ENCODE measurements at places on chromosomes 3 and 15. TPM values are rescaled to one million over a fixed set of nuclear protein-coding genes. Genes with fewer than 3 reads are reported as not detected.

DNA sequence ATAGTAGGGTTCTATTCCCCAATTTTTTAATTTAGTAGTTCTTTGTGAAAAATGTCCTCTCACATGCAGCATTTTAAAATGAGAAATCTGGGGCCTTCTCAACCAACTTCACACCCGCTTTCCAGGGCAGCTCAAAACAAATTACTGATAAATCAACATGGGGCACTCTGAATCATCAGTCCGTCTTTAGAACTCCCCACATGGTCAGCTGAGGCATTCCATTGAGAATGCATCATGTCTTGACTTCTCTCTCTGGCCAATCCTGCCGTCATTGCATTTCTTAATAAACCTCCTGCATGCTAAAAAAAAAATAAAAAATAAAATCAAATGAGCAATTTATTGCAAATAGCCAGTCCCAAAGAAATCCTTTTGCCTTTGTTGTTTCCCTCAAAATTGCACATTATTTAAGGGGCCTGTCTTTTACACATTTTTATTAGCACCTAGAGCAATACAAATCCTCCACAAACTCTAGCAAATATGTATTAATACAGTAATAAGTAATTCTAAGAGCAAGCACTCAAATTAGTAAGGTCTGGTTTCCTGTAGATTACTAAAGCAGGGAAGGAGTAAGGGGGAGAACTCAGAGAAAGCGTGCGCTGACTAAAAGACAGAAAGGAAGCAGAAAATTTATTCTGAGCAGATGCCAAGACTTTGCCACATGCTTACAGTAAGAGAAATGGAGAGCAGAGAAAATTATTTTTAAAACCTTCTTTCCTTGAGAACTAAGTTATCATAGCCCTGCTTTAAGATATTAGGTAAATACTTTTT lies 175.7 kb downstream of the TNIK start:
- DNase-seq, result no peak

GRCh38 chr3:24963762-24964625 lies 464.1 kb upstream of the RARB start:
- no peak for DNase-seq

- DNase-seq, result no peak
Observed at GRCh38 chr3:195104340-195104739, 166.6 kb downstream of the XXYLT1 start.

DNA sequence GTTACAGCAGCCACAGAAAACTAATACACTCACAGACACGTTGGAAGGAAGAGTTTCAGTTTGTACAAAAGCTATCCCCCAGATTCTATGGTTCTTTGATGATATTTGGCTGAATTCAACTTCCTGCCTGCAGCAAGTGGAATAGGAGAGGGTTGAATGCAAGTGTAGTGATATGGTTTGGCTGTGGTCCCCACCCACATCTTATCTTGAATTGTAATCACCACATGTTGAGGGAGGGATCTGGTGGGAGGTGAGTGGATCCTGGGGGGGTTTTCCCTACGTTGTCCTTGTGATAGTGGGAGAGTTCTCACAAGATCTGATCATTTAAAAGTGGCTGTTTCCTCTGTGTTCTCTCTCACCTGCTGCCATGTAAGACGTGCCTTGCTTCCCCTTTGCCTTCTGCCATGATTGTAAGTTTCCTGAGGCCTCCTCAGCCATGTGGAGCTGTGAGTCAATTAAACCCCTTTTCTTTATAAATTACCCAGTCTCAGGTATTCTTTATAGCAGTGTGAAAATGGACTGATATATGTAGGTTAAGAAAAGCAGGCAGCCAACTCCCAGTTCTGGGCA lies 29.8 kb downstream of the NMNAT3 start:
- DNase-seq, result no peak

Gene MEIS2
- not detected for total RNA-seq

DNA sequence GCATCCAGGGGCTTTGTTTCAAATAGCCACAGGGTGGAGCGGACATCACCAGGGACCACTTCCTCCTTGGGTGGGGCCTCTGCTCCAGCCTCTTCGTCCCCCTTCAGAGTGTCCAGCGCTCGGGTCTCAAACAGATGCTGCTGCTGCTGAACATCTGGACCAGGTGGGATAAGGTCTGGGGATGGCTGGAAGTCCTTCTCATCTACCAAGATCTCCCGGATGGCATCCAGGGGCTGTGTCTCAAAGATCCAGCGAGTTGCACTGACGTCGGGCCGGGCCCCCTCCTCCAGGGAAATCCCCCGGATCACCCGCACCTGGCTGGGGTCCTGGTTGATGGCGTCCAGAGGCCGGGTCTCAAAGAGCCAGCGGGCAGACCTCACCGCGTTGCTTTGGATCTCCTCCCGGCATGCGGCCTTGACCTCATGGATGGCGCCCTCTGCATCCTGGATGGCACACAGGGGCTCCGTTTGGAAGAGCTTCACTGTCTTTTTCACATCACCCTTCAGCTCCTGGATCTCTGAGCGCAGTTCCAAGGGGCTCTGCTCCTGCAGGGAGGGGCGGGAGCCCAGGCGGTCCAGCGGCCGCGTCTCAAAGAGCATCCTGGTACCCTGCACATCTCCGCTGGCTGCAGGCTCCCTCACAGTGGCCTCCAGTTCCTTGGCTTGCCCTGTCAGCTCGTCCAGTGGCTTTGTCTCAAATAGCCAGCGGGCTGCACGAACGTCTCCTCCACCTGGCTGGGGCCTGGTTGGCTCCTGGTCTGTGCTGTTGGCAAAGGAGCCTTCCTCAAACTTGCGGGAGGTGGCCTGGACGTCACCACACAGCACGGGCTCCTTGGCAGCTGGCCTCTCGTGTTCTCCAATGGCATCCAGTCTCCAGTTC lies 3.9 kb downstream of the XIRP1 start:
- DNase-seq, result peak; percentile 43

DNA sequence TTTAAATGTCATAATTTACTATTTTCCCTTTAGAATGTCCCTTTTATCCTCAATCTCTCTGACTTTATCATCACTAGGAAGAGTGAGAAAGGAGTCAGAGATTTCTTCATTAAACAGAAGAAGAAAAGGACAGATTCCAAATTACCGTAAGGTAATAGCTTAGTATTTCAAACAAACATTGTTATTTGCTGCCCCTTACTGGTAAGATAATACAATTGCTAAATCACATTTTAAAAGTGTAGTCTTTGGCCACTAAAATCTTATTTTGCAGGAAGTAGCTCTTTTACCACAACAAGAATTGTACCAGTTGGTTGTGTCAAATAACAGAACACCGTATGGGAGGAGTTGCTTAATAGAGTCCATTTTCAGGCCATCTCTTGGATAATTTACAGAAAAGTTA lies 53.7 kb downstream of the CGGBP1 start:
- no peak for DNase-seq

- no peak for DNase-seq
Observed at GRCh38 chr15:80984856-80985255, 4.8 kb downstream of the MESD start.

- no peak for DNase-seq
Observed at GRCh38 chr3:178802993-178803693, 266.9 kb downstream of the KCNMB2 start.

DNA sequence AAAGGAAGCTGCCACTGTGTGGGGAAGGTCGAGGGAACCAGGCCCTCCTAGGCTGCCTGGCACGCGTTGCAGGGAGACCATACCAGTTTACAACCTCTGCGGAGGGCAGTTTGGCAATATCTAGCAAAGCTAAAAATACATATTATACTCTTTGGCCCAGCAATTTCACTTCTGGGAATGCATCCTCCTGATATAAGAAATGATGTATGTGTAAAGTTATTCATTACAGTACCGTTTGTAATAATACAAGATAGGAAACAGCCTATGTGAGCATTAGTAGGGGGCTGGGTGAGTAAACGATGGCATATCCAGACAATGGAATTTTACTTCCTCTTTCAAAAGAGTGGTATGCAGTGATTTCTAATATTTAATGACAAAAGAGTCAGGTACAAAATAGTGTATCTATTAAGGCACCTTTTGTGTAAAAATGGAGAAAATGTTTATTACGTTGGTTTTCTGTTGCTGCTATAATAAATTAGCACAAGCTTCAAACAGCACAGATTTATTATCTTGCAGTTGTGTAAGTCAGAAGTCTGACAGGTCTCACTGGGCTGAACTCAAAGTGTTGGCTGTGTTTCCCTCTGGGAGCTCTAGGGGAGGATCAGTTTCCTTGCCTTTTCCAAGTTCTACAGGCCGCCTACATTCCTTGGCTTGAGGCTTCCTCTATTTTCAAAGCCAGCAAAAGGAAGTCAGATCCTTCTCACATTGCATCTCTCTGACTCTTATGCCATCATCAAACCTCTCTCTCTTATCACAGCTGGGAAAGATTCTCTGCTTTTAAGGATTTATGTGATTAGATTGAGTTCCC lies 9.0 kb downstream of the APOD start:
- DNase-seq, result no peak

DNA sequence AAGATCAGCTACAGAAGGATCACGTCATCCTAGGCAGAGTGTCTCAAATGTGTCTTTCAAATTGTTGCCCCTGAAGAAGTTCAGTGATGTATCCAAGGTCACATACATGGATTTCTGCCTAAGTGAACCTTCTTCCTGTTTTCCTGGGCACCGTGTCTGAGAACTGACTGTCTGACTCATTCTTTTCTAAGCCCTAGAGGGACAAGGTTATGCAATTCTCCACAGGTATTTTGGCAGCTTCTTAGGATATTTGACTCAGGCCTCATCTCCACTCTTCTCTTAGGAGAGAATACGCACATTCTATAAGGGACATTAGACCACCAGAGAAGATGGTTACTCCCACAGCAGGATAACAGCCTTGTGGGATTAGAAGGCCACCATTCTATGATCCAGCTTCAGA lies 391.9 kb upstream of the THBS1 start:
- DNase-seq, result no peak

GRCh38 chr15:55289011-55289745 lies 435 bp downstream of the RAB27A start:
- peak; percentile 62 for DNase-seq

Gene ZBED2
- total RNA-seq, result 306 TPM

- DNase-seq, result no peak
Observed at GRCh38 chr3:160796089-160796812, 40.2 kb downstream of the PPM1L start.

DNA sequence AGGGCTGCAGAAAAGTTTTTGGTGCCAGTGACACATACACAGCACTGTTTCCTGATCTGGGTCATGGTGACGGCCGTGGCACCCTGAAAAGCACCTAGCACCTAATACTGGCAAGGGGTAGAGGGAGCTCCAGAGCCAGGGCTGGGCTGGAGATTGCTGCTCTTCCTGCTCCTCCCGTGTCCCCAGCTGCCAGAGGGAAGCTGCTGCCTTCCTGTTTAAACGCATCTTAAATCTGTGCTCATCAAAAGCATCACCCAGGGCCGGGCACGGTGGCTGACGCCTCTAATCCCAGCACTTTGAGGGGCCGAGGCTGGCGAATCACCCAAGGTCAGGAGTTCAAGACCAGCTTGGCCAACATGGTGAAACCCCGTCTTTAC lies 156.7 kb upstream of the MEF2A start:
- DNase-seq, result no peak

GRCh38 chr3:98777801-98778220 lies 14.7 kb downstream of the ST3GAL6 start:
- no peak for DNase-seq

DNA sequence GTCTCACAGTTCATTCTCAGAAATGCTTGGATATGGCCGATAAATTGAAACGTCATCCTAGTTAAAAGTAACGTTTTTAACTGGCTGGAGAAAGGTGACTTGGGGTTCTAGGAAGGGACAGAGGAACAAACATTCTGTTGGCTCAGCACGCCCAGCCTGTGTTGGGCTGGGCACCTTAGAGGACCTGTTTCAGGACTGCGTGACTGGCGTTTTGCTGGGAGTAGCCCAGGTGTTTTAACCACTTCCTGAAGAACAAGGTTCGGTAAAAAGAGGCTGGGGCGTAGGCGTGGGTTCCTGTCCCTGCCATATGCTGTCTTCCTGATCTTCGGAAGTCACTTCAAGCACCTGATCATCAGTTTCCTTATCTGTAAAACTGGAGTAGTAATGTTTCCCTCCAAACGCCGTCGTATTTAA lies 1.1 kb upstream of the TLNRD1 start:
- peak; percentile 71 for DNase-seq

Gene RHCG
- total RNA-seq, result not detected

Gene CLDN11
- not detected for total RNA-seq

DNA sequence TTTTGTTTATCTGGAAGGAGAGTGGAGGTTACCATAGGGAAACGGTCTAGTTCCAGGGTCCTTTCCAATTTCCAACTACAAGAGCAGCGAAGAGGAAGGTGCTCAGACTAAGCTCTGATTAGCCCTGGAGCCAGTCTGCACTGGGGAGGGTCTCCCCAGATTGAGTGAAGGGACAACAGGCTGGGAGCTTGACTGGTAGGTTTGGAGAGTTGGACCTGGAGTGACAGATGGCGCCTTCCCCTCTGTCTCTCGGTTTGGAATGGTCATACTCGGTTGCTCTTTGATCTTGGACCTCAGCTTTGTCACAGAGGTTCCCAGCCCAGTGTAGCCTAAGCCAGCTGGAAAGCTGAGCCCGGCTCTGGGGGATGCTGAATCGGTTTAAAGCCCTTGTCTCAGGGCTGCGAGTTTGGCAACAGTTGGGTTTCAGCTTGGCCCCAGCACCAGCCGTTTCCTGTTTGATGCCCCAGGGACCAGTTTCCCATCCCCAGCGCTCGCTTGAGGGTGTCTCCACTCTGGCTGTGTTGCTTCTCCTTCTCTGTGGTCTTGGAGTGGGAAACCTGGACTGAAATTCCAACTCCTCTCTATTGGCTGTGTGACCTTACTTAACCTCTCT lies 53.1 kb upstream of the ULK4 start:
- DNase-seq, result no peak

DNA sequence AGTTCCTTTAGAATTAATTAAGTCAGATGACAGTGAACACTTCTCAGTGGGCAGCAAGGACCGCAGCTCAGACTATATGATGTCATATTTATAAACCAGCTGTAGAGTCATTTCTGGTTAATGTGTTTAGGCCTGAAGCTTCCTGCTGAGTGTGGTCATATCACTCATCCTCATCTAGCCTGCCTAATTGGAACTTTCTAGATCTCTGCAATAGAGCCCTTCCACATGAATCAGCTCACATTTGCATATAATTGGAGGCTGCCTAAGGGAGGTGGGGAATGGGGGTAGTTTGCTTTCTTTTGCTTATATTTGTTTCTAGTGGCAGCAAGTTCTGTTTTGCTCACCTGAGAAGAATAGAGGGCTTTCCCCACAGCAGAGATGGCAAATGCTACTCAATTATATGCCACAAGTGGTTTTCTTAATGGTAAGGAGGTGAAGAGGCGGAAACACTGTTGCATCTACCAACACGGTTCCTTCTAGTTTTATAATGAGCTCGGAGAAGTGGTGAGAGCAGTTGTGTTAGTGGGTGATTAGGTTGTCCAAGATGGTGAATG lies 148.1 kb downstream of the KLHL25 start:
- DNase-seq, result peak; percentile 11

Gene GABRB3
- not detected for total RNA-seq

Gene KIF23
- total RNA-seq, result 45.0 TPM

- DNase-seq, result no peak
Observed at GRCh38 chr15:27589260-27589659, 509.9 kb downstream of the OCA2 start.

DNA sequence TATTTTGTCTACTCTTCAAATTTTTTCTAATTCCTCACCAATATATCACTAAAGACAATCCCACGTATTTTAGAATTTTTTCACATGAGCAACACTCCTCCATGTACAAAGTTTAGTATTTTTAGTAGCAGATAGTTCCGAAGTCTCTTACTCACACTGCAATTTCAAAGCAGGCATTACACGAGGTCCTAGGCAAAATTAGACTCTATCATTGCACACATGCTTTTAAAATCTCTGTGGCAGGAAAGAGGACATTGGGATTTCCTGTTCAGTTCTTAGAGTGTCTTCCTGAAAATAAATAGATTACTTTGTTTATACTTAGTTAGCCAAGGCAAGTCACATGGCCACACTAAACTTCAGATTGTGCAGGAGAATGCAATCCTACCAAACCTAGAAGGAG lies 847.7 kb downstream of the ROBO2 start:
- no peak for DNase-seq

Gene KLHL6
- total RNA-seq, result 47.0 TPM
